ENCODE measurements at places on chromosomes 2 and 18.

DNA sequence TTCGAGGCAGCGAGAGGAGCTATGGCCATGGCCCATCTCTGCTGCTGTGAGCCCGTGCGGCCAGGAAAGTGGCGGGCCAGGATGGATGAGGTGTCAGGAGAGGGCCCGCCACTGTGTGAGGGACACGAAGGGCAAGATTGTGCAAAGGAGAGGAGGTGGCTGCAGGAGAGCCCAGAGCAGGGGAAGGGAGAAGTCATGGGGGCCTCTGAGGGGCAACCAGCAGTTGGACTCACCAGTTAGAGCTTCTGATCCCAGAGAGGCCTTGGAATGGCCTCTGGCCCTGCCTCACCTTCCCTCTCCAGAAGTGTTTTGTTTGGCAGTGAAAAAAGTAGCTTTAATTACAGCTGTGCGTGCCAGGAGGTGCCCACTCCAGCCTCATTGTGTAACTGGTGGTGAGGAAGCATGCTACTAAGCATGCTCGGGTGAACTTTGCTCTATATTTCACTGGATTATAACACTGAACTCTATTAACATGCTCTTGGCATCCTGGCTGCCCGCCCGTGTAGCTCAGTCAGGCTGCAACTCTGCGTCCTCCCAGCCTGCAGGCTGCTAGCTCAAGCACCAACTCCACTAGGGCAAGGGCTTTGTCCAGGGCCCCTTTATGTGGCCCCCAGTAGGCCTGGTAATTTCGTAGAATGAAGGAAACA is 34.2 kb downstream of the IMPA2 start:
- no peak for DNase-seq

- DNase-seq, result no peak
Measured at GRCh38 chr2:179352181-179352580, 87.5 kb upstream of the SESTD1 start.

DNA sequence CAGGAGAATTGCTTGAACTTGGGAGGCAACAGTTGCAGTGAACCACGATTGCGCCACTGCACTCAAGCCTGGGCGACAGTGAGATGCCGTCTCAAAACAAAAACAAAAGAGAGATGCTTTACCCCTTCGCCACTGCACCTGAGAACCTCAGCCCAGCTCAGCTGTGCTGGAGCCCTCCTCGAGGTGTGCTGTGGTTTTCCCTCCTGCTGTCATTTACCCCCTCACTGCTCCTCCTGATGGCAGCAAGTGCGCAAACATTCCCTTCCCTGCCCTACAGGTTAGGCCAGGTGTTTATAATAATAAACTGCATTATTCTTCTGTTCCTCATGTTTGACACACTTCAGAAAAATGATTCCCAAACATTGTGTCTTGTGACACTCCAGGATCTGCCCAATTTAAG is 8.4 kb downstream of the FBXO36 start:
- no peak for DNase-seq

DNA sequence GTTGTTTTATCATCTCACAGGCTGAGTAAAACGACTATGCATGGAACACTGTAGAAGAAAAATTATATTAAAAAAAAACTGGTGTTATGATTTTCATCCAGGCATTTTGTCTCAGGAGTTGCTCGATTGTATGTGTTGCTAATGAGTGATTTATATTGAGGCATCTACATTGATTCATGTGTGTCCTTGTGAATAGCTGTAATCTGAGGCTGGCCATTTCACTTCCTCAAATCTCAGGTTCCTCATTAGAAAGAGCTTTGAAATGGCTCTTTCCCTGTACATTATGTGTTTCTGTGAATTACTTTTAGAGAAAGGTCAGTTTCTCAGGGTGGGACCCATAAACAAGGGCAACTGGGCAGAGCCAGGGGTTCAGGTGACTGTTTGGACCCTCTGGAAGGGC is 2.3 kb downstream of the IL18R1 start:
- no peak for DNase-seq

DNA sequence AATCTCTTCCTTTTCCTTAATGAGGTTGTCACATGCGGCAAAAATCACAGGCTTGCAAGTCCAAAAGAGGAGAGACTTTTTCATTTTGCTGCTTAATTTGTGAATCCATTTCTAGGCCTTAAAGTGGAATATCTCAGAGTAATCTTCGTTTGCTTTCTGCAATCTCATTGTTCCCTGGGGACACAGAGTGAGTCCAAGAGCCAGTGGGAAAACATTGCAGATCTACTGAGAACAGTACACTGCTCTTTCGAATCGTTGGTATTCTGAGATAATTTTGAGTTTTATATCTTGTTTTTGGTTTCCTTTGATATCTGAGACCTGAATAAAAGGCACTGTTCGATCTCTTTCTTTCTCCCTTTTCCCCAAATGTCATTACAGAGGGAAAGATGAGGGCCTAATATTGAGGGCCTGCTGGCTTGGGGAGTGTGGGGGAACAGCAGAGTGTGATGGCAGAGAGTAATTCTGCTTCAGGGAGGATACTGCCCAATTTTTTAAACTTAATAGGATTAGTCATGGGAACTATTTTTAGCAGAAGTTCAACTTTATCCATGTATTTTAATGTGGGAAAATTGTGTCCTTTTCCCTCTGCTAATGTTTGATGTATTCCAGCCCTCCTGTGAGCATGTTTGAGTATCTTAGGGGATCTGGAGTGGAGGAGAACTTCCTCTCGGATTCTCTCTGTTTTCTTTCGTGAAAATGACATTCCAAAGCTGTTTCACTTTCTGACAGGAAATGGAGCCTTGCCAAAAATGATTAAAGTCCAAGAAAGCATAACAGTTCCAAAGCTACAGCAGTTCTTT is 418.2 kb upstream of the ZEB2 start:
- peak; percentile 41 for DNase-seq

DNA sequence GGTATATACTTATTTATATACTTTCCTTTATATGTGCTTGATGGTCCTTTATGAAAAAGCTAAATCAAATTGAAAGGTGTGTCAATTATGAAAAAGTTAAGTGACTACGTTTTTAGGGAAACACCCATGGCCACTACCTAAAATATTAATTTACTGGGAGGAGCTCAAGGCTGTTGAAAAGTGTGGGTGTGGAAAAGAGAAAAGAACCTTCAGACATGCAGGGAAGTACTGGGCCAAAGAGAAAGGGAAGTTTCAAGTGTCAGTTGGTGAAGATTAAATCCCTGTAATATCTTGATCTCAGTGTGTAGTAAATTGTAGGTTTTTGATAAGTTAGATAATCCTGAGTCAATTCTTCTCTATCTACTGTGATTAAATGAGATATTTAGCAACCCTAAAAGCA is 6.2 kb upstream of the GKN1 start:
- DNase-seq, result no peak

DNA sequence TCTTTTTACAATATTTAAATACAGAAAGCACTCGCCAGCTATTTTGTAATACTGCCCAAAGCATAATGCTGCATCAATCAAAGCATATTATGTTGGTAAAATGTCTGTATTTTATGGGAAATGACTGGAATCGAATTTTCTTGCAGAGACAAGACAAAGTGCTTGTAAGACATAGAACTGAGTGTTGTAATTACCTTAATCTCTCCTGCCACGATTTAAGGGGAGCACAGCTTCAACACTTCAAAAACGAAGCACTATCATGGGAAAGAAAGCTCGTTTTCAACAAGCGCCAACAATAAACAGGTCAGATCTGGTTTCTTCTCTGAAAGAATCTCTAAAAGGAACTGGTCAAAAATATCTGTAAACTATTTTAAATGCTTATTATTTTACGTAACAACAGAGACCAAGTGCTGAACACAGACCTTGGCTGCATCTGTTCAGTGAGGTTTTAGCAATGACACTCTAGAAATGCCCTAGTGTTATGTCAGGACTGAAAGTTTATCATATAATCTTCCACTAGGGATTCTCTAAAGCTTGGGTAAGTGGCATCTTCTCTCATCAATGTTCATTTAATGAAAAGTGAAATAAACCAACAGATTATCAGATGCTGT is 19.0 kb downstream of the RND3 start:
- no peak for DNase-seq

DNA sequence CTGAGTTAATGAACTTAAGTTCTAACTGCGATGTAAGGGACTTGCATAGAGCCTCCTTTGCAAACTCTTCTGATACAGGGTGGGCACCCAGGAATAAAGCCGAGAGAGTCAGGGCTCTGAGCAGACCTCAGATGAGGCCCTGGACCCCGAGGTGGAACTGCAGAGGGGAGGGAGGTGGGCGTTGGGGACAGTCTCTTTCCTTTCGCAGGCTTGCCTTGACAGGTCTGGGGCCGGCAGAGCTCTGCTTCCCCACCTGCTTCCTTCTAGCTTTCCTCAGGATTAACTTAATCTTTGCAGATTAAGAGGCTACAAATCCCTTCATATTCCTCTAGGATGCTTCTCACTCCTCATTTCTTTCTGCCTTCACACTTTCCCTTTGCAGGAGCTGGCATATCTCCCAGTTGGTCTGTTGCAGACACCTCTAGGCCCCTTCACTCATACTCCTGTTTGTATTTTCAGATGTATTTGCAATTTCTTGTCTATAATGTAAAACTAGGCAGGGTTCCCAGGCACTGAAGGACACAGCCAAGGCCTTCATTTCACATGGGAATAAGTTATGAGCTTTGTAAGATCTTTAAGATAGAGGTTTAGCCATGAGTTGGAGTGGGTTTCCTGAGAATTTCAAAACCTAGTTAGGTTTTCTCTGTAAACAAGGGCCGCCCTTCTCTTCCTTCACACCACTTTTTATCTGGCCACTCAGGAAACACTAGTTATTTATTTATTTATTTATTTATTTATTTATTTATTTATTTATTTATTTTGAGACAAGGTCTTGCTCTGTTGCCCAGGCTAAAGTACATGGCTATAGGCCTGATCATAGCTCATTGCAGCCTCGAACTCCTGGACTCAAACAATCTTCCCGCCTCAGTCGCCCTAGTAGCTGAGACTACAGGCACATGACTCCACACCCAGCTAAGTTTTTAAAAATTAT is 70.9 kb downstream of the MTCL1 start:
- no peak for DNase-seq

- DNase-seq, result no peak
Measured at GRCh38 chr2:29562896-29563295, 358.5 kb downstream of the ALK start.

GRCh38 chr18:44941516-44941915 is 260.8 kb downstream of the SETBP1 start:
- no peak for DNase-seq

DNA sequence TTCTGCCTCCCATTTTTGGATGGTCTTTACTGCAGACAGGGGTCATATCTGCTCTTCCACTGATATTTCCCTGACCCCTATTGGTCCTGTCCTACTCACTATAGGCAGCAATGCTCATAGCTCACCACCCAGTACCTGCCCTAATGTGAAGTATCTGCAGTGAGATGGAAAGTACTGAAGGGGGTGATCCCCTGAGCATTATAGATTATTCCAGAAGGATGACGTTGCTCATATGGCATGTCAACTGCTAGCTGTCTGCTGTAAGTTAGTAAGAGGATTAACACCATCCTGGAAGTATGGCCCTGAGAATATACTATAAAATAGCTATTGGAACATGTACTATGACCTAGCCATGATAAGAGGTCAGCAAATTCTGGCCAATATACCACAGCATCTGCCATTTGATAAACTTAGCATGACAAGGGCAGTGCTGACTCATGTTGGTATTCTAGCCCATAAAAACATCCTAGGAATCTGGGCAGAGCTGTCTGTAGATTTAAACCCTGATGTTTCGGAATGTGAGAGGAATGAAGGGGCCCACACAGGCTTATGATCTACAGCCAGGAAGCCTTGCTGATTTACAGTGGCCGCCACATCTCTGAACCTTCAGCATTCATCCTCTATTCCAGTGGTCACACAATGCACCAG is 451.4 kb downstream of the TNS1 start:
- peak; percentile 55 for DNase-seq

GRCh38 chr18:35071819-35072247 is 30.6 kb downstream of the MAPRE2 start:
- no peak for DNase-seq

- DNase-seq, result no peak
Measured at GRCh38 chr2:31038385-31038784, 99.9 kb downstream of the GALNT14 start.

DNA sequence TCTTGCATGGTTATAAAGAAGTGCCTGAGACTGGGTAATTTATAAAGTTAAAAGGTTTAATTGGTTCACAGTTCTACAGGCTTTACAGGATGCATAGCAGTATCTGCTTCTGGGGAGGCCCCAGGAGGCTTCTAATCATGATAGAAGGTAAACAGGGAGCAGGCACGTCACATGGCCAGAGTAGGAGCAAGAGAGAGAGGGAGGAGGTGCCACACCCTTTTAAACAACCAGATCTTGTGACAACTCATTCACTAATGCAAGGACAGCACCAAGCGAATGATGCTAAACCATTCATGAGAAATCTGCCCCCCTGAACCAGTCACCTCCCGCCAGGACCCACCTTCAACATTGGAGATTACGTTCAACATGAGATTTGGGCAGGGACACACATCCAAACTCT is 141.1 kb downstream of the EN1 start:
- DNase-seq, result no peak

DNA sequence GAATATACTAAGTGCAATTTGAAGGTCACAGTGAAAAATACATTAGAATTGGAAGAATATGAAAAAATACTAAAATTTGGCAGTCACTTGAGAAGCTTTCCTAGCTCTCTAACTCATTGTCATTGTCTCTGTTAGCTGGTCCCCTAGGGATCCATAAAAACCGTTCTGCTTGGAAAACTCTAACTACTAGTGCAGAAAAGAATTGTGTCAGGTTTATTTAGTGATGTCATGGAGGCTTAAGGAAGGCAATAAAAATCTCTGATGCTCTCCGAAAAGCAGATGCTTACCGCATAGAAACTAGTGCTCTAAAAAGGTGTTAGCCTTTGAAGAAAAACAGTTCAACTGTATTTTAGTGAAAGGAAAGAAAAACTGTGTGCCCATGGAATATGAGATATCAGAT is 150.1 kb upstream of the DLGAP1 start:
- DNase-seq, result no peak

DNA sequence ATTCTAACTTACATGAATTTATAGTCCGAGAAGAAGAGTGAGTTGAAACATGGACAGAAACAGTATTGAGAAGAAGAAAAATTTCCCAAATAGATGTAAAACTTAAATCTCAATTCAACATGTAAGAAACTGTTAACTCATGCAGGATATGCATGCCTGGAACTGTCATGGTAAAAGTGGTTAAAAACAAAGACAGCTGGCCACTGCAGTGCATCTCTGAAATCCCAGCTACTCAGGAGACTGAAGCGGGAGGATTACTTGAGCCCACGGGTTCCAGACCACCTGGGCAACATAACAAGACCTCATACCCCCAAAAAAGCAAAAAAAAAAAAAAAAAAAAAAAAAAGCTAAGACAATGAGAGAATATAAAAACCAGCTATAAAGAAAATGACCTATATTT is 93.0 kb upstream of the TTC27 start:
- no peak for DNase-seq

- no peak for DNase-seq
Measured at GRCh38 chr2:66569321-66569851, 134.5 kb downstream of the MEIS1 start.

DNA sequence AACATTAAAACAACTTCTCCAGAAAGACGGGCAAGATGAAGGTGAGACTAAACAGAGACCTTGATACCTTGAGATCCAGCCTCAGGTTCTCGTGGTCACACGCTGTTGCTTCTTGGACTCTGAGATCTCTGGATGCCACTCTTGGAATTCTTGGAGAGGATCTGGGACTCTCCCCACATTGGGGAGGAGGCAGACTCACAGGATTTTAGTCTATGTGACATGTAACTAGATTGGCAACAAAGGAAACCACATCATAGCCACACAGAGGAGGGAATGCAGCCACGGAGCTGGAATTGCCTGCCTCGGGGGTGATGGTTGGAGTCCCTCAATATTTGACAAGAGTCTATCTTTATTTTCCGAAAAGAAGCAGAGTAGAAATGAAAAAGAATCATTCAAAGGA is 78.8 kb upstream of the IGFBP5 start:
- peak; percentile 46 for DNase-seq

- no peak for DNase-seq
Measured at GRCh38 chr18:79344208-79344581, 51.5 kb upstream of the NFATC1 start.
